Tibial artery (tissue), 4 donors: ENCODE measurements at places on chromosomes 13 and 19.

DNA sequence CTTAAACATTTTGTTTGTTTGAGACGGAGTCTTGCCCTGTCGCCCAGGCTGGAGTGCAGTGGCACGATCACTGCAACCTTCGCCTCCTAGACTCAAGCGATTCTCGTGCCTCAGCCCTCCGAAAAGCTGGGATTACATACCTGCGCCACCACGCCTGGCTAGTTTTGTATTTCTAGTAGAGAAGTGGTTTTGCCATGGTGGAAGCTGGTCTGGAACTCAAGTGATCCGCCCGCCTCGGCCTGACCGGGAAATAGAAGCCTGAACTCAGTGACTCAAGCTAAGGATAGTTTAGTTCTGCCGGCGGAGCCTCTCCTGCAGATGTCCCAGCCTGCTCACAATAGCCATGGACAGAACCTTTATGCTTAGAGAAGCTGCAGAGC, 53.0 kb upstream of the ZNF254 start:
- DNase-seq: peak; percentile 70

DNA sequence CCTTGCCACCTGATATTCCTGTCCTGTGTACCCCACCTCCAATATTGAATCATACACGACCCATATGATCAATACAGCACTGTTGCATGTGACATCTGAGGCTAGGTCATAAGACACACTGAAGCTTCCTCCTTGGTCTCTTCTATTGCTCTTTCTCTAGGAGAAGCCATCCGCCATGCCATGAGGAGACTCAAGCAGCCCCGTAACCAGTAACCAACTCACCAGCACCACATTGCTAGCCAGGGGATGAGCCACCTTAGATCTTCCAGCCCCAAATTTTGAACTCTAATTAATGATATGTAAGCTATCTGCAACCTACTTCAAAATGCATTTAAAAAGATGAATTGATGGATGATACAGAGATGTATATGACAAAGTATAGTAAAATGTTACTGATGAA, 28.6 kb downstream of the ZNF557 start:
- no peak for DNase-seq

DNA sequence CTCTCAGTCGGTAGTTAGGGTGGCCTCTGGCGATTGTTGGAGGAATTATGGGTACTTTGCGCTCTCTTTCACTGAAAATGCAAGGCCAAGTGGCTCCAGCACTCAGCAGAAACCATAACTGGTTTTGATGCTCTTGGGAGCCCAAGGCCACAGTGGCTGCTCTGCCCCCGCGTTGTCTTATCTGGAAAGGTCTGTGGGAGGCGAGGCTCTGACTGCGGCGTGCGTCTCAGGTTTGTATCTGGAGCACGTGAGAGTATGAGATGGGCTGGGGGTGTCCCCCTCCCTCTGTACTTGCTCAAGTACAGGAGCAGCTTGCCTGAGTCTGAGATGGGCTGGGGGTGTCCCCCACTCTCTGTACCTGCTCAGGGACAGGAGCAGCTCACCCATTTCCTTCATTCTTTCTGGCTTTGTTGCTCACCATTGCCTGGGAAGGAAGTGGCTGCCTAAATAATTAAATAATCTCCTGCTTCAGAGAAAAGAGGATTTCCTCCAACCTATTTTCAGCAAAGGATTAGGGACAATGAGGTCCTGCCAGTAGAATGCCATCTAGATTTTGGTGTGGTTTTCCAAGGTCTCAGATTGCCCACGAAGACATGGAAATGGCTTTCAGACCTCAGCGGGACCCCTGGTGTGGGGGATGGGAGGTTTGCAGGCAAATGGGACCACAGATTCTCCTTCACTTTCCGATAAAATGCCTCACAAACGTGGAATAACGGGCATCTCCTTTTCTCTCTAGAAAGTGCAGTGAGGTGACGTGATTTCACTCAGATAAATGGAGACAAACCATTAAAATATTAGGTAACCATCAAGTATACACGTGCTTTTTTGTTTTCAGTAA, 14.7 kb downstream of the ATP11A start:
- no peak for DNase-seq

DNA sequence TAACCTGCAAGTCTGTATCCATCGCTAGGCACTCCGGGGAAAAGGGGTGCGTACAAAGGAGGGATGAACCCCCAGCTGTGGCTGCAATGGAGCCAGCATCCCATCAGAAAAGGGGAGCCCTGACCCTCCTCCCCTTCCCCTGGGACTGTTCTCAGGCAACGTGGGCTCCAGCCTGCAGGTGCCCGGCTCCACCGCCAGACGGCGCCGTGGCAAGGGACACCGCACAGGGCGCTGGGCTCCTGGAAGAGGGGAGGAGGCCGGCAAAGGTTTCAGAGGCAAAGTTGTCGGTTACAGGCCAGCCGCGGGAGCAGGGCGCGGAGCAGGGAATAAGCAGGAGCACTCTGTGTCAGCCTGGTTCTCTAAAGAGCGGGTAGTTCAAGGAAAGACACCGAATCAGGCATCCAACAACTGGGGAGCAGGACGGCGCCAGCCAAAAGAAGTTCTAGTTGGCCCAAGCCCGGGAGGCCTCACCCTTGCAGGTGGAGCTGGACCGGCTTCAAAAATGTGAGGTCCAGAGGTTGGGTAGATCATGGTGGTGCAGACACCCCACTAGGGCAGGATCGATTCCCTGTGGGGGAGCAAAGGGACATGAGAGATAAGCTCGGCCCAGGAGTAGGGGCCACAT, 53.0 kb upstream of the ATP12A start:
- DNase-seq: no peak

DNA sequence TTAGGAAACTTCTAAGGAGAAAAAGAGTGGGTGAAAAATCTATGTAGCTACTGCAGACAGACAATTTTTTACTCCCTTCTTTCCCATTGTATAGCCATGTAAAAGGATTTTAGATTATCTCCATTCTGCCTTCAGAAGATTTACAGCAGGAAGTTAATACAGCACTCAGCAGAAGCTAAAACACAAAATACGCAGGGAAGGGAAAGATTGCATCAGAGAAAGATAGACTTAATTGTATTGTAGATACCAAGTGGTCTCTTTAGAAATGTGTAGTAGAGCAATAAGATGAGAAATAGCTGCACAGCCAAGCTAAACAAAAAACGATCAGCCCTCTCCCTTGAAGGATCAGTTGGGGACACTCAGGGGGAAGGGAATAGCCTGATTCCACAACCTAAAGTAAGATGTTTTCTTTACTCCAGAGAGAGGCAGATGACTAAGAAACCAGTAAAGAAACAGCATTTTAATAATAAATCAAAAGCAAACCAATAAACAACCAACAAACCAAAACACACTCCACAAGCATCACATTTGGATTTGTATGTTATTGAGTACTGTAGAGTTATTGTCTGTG, 236.7 kb upstream of the SLITRK1 start:
- no peak for DNase-seq

- DNase-seq: no peak
Observed at GRCh38 chr19:39299404-39299803, 3.2 kb downstream of the IFNL1 start.

DNA sequence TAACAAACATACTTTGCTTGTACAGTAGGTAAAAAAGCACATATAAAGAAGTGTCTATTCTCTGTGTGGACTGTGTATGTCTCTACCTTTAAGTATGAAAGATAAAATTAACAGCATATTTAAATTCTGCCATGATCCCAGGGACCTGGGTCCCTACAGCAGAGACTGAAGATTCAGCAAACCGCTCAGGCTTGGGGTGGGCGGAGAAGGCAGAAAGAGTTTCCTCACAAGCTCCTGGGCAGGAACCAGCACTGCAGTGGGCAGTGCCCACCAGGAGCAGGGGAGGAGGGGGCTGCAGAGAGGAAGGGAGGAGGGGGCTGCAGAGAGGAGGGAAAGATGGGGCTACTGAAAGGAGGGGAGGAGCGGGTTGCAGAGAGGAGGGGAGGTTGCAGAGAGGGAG, 44.6 kb upstream of the GRTP1 start:
- peak; percentile 40 for DNase-seq

DNA sequence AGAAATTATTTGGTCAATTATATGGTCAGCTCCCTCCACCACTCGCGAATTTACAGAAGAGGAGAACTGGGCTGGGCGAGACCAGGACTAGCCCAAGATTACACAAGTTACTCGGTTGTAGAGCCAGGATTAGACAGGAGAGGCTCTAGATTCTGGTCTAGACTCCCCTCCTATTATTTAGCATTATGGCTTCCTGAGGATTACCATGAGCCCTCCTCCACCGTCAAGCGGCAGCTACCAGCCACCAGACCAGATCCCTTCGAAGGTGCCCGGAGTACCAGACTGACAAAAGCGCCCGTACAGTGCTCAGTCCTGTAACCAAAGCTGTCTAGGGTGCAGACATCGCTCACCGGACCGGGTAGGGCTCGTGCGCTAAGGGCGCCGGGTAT, 497 bp upstream of the MLNR start:
- no peak for DNase-seq

DNA sequence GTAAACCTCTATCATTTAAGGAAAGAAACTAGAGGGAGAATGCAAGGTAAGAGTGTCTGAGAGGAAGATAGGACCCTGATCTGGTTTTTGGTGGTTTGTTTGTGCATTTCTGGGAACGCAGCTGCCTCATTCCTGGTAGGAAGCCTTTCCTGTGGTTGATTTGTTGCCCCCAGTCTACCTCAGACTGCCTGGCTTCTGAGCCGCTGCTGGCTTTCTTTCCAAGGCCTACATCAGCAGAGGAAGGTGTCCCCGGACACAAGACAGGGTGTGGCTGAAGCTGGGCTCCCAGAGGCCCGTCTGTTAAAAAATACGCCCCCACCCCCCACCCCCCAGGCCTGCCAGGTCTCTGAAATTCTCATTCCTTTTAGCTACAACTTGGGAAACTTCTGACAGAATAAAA, 42.6 kb downstream of the C13orf42 start:
- DNase-seq: no peak

DNA sequence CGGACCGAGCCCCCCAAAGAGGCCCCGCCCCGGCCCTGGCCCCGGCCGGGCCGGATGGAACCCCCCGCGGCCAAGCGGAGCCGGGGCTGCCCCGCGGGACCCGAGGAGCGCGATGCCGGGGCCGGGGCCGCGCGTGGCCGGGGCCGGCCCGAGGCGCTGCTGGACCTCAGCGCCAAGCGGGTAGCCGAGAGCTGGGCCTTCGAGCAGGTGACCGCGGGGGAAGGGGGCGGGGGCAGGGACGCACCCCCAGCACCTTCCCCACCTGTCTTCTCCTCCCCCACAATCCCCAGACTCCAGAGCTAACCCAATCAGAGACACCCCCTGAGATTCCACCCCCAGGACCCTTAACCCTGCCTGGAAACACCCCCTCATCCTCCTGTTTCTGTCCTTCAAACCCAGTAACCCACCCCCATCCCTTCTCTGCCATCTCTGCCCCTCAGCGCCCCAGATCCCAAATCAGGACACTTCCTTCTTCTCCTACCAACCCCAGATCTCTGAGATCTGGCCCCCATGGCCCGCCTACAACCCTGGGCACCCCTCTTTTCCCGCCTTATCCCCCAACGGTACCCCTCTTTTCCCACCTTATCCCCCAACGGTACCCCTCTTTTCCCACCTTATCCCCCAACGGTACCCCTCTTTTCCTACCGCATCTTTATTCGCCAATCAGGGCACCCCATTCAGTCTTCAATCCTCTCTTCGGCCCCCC, 505 bp downstream of the ZSWIM4 start:
- peak; percentile 73 for DNase-seq

GRCh38 chr13:26853323-26853722, 92.7 kb upstream of the GPR12 start:
- DNase-seq: no peak

DNA sequence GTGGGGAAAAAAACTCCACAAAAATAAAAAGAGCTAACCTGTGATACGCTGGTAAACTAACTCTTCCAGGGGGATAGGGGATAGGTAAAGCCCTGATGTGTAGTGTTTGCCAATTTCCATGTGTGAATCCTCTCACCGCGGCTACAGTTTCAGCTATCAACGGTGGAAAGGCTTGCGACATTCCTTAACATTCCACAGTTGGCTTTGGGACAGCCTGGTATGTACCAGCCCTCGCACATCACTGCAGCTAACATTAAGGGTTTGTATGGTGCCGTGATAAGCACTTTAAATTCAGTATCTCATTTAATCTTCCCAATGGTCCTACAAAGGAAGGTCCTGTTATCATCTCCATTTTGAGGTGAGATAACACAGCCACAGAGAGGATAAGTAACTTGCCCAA, 112.4 kb downstream of the KATNAL1 start:
- DNase-seq: no peak

DNA sequence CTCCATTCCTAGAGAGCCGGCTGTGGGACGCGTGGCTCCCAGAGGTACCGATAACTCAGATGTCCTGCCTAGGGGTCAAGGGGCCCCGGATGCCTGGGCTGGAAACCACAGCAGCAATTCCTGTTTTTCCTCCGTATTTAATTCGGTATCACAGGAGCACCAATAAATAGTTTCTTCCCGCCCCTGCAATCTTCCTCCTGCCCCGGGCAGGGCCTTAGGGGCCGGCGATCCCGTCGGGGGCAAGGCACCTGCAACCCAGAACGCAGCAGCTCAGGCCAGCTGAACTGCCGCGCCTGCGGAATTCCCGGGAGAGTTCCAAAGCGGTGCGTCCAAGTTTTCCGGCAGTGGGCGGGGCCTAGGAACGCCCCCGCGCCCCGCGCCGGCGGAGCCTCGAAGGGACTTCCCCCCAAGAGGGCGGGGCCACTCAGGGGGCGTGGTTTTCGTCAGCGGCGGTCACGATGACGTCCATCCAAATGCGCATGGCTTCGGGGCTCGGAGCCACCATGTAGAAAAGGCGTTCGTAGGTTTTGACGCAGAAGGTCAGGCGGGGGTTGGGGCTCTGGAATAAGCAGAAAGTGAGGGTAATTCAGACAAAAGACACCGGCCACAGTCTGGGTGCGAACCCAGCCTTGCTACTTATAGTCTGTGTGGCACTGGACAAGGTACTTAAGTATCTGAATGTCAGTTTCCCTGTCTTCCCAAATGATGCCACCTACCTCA, 9.7 kb upstream of the LYPD3 start:
- DNase-seq: peak; percentile 87

- no peak for DNase-seq
Observed at GRCh38 chr13:30332456-30333143, 25.2 kb upstream of the KATNAL1 start.

- DNase-seq: no peak
Observed at GRCh38 chr13:26987486-26988013, 184.1 kb downstream of the USP12 start.

GRCh38 chr13:95579303-95579702, 26.8 kb downstream of the CLDN10 start:
- no peak for DNase-seq

DNA sequence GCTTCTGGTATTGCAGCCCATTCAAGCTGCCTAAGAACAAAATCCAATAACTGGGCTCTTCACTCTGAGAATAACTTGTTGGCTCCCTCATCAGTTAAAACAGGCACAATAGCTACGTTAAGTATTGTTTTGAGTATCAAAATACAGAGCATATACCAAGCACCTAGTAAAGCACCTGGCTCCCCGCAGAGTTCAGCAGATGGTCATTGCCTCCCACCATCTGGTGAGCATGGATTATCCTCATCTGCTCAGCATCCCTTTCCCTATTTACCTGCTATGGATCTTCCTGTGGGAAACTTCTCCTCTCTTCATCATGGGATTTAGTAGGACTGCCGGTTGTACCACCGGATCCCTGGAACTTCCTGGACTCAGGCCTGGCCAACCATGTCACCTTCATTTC, 199.2 kb upstream of the MAB21L1 start:
- no peak for DNase-seq

GRCh38 chr13:85586422-85586831, 212.8 kb downstream of the SLITRK6 start:
- DNase-seq: no peak
